ENCODE measurements at places on chromosomes 6 and 20.

DNA sequence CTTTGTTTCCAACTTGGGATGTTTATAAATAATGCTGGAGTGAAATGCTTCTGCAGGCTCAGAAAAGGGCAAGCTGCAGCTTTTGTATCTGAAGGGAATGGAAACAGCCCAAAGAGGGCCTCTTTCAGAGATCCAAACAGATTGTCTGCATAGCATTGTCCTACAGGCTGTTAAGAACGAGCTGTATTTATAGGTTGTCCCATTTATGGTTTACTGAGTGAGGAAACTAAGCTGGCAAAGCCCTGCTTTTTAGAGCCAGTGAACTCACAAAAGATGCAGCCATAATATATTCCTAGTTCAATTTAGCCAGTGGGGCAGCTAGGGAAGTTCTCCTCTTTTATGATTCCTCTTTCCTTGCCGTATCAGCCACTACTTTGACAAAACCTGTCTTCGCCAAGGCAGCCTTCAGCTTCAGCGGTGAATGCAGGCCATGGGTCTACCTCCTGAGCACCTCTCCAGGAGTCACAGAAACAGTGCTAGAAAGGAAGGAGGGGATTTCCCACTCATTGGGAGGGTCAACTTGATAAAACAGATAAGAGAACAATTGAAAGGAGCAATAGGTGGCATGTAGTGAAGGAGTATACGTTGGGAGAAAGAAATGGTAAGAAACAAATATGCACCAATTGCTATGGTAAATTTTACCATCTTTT is 15.0 kb downstream of the KIAA0319 start:
- no peak for DNase-seq

DNA sequence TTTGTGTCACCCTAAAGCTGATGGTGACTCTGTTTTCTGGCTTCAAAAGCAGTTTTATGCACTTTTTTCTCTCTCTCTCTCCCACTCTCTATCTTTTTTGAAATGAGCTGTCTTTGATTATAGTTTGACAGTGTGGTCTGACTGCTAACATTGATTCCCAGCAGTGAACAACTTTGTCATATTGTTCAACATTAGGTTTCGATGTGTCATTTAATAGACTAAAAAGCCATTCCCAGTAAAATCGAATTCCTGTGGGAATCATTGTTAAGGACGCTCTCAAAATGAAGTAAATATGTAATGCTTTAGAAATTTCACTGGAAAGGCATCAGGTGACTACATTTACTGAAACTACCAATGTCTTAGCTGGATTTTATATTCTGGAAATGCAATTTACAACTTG is 69.9 kb upstream of the FLRT3 start:
- no peak for DNase-seq

GRCh38 chr6:113293423-113293740 is 563.8 kb upstream of the MARCKS start:
- no peak for DNase-seq

GRCh38 chr6:85404564-85405174 is 45.2 kb upstream of the NT5E start:
- no peak for DNase-seq

DNA sequence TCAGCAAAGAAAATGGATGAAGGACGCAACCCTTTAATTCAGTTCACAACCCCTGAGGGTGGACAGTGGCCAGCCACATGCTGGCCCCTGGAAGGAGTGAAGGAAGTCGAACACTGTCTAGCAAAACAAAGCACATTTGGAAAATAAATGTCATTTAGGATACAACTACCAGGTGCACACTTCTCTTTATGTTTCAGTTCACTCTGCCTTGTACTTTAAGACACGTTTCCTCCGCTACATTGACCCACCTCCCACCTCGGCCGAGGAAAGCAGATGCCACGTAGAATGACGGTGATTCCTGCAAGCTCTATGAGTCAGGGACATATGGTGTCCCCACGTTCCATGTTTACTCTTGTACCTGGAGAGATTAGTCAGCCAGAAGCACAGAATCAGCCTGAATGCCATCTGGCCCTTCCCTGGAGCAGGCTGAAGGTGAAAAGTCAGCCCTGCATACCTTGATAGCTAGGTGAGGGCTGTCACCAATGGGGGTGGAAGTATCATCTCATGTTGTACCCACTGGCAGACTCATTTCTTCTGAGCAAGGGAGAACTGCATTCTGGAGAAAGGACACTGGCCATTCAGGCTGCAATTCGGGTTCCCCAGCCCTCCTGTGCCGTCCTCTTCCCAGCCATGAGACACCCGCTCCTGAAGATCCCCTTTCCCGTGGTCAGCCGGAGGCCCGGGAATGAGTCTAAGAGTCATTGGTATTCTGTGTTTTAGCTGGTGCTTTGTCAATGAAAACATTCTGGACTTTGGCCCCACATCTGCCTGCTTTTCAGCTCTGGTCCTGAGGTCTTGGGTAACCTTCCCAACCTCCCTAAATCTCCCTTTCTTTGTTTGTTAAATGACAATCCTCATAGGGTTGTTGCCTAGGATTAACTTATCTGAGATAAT is 60.6 kb downstream of the FOXA2 start:
- no peak for DNase-seq

DNA sequence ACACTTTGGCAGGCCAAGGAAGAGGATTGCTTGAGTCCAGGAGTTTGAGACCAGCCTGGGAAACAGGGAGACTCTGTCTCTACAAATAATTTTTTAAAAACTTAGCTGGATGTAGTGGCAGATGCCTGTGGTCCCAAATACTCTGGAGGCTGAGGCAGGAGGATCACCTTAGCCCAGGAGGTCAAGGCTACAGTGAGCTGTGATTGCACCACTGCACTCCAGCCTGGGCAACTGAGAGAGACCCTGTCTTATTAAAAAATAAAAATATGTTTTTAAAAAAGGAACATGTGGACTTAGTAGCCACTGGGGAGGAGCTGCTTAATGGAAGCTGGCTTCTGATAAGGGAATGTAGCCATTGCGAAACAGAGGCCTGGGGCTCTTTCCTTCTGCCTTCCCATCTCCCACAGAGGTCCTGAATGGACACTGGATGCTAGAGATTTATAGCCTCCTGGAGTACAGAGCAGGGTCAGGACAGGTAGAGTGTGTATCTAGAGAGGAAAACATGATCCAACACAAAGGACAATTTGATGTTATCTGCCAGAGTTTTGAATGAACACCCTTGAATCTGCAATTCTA is 21.7 kb upstream of the GMNN start:
- no peak for DNase-seq

DNA sequence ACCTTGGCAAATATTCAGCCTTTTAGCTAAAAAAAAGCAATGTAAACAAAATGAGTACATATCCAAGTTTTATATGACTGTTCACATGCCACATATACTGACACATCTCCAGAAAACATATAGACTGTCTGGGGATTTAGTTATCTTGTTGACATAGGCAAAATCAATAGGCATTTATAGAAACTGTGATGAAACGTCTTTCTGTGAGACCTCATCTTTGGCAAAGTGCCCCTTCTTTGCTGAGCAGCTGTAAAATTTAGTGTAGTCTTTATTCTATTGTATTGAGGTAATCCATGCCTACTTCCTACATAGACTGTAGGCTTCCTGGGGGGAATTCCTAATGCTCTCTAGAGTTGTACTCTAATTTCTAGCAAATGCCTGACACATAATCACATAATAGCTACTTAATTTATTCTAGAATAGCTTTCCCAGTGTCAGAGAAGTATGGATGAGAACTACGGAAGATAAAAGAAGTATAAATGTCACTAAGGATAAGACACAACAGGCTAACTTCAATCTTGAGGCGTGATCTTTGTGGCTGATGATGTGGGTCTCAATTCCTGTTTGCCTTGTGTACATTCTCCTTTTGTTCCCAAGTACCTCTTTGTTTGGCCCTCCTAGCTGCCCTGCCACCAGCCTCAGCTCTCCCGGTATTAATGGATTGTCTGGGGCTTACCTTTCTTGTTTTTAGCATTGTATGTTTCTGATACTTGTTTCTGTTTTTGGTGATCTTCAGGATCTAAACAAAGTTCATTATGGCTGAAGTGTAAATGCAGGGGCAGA is 30.6 kb downstream of the PTCHD4 start:
- no peak for DNase-seq

- no peak for DNase-seq
These were observed 431.0 kb upstream of the IRAK1BP1 start for GRCh38 chr6:78436335-78436734.

DNA sequence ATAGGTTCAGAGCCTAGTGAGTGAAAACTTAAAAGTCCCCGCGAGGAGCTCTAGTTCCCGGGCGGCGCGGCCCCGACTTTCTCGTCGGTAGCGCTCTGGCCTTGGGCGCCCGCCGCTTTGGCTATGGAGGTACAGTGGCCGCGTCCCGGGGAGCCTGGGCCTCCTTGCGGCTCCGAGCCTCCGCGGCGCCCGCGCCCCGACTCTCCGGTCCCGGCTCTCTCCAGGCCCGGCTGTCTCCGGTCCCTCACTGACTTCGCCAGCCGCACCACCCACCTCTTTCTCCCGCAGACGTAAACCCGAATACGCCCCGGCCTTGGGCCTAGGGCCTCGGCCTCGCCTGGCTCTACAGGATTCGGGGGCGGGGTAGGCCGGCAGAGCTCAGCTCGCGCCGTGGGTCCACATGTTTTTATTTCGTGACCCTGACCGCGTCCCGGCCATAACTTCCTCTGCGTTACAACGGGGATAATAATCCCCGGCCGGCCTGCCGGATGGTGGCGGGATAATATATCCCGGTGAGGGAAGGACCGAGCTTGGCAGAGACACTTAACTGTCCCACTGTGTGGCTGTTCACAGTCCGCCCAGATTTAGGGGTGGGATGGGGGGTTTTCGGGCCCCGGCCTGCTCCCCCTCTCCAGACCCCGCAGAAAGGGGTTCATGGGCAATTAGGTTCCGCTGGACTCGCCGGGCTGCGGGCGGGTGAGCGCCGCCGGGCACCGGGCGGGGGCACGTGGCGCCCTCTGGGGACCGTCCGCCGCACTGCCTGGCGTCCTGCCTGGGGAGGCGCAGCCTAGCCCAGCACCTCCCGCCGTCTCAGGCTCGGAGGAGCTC is 10.0 kb upstream of the TBX18 start:
- DNase-seq: peak; percentile 48

GRCh38 chr20:10005885-10006284 is 28.9 kb upstream of the ANKEF1 start:
- no peak for DNase-seq

DNA sequence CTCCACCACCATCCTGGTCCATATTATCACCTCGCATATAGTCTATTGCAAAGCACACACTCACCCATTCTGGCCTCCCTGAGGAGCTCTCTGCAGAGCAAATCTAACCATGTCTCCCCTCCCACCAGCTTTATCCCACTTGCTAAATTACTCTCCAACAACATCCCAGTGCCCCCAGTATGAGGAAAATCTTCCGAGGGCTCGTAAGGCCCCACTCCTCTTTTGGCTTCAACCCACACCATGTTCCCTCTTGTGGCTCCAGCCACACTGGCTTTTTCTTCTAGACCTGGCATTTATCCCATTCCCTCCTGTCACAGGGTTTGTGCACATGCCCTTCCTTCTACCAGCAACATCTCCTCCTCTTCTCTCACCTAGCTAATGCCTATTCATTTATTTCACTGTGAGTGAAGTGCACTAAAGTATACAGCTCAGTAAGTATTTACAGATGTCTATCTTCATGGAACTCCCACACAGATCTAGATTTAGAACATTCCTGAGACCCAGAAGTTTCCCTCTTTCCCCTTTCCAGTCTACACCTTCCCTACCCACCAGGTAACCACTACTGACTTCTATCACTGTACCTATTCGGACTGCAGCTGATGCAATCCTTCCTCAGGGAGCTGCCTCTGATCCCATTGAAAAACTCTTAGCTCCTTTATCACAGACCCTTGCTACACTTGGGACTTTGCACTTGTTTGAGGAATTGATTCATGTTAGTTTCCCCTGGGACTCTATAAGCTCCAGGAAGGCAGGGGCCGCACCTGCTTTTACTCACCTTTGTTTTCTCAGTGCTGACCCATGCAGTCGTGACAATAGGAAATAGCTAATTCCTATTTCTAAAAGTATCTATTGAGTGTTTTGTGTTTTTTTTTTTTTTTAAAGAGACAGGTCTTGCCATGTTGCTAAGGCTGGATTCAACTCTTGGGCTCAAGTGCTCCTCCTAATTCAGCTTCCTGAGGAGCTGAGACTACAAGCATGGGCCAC is 15.5 kb downstream of the MRPL14 start:
- DNase-seq: no peak

- no peak for DNase-seq
These were observed 45.6 kb downstream of the FOXO3 start for GRCh38 chr6:108606250-108606690.

DNA sequence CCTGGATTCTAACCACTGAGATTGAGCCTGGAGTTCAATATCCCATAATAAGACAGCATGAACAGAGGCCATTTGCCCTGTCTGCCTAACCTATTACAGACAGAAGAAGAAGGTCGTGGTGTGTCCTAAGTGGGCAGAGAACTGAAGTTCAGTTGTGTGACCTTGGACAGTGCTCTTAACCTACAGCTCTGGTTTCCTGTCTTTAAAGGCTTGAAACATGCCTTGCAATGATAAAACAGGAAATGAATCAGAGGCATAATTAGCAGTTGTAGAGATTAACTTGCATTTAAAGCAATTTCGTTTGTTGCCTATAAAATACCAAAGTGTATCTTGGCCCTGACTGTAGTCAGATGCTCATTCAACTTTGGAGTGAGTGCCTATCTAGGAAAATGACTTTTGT is 507.2 kb upstream of the CHD6 start:
- no peak for DNase-seq

- DNase-seq: no peak
These were observed 22.4 kb downstream of the SDCBP2 start for GRCh38 chr20:1306316-1307135.

- DNase-seq: no peak
These were observed 27.2 kb downstream of the FYN start for GRCh38 chr6:111846066-111846465.

- DNase-seq: no peak
These were observed 231.5 kb downstream of the C6orf118 start for GRCh38 chr6:165077876-165078275.

DNA sequence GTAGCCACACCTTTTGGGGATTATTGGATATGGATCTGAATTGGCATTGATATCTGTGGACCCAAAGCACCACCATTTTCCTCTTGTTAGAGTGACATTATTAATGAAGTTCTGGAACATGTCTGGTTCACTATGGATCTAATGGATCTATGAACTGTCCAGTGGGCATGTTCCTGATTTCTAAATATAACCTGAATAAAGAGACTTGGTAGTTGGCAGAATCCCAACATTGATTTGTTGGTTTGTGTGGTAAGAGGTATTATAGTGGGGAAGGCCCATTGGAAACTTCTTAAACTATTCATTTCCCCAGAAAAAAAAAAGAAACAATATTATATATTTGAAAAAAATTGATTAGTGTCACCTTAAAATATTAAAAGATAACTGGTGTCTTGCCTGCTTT is 312.6 kb downstream of the HTR1B start:
- no peak for DNase-seq

DNA sequence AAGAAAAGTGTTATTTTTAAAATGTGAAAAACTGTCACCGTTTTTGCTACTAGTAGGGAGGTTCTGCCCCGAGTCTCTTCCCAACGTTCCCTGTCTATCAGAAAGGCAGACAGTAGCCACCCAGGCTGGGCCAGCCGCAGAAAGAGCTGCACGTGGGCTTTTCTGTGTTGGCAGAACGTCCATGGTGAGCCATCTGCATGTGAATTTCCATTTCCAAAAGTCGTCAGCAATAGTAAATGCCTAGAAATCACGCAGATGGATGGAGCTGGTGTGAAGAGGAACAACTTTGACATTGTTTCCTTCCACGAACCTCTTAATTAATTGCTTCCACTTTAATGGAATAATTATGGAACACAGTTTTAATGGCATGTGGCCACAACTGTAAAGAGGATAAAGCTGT is 97.5 kb downstream of the FAM120B start:
- DNase-seq: no peak

Data from activated CD4-positive, alpha-beta T cell treated with anti-CD3 and anti-CD28 coated beads for 48 hours (primary cell).